Activated CD4-positive, alpha-beta T cell treated with anti-CD3 and anti-CD28 coated beads, Interleukin-2, amount 10 ng/mL, durations not matched to agents 7 days and 5 days (primary cell): ENCODE measurements at places on chromosomes 5 and 9. TPM values are rescaled to one million over a fixed set of nuclear protein-coding genes. Genes with fewer than 3 reads are reported as not detected.

GRCh38 chr5:16456103-16456832 lies 9.3 kb downstream of the ZNF622 start:
- no peaks in the 10 kb centered on the region for H3K27me3 ChIP-seq
- peaks cover 44% of the 10 kb centered on the region for H3K4me1 ChIP-seq
- DNase-seq, result peak; percentile 61
- peak overlapping the region; percentile 75 for H3K27ac ChIP-seq
- H3K4me3 ChIP-seq, result no peak overlapping the region

- no peaks in the 10 kb centered on the region for H3K4me1 ChIP-seq
- H3K4me3 ChIP-seq, result no peak overlapping the region
- no peak overlapping the region for H3K27ac ChIP-seq
- peaks cover 5% of the 10 kb centered on the region for H3K27me3 ChIP-seq
- H3K36me3 ChIP-seq, result no peaks in the 10 kb centered on the region
Observed at GRCh38 chr5:96177303-96177869, 215.7 kb upstream of the ELL2 start.

DNA sequence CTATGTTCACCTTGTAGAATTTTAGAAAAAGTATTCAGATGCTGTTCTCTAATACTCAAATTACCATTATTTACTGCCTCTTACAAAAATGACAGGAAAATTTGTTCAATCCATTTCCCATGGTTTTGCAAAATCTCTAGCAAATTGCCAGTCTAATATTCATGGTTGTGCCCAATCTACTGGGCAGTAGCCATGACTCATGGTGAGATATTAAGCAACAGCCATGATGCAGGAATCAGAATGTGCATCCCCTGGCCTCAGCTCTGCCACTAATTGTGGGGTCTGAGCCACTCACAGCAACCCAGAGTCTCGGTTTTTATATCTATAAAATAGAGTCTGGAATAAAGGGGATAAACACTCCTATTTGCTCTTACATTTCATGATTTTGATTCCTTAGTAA lies 353.6 kb downstream of the DEPDC1B start:
- DNase-seq, result no peak
- no peak overlapping the region for H3K4me3 ChIP-seq
- no peaks in the 10 kb centered on the region for H3K27me3 ChIP-seq
- no peak overlapping the region for H3K27ac ChIP-seq
- no peaks in the 10 kb centered on the region for H3K36me3 ChIP-seq
- no peaks in the 10 kb centered on the region for H3K4me1 ChIP-seq

GRCh38 chr9:134839455-134840125 lies 41.0 kb upstream of the FCN2 start:
- DNase-seq, result no peak
- H3K27me3 ChIP-seq, result no peaks in the 10 kb centered on the region
- no peak overlapping the region for H3K4me3 ChIP-seq
- no peaks in the 10 kb centered on the region for H3K4me1 ChIP-seq
- no peak overlapping the region for H3K27ac ChIP-seq
- H3K36me3 ChIP-seq, result no peaks in the 10 kb centered on the region

- H3K4me3 ChIP-seq, result no peak within 1 kb of the TSS
- peaks cover 9% of the 10 kb centered on the region for H3K4me1 ChIP-seq
- H3K36me3 ChIP-seq, result no peaks in the 10 kb centered on the region
- H3K27ac ChIP-seq, result no peak within 1 kb of the TSS
- H3K27me3 ChIP-seq, result peaks cover 55% of the 10 kb centered on the region
Observed at GRCh38 chr5:169300468-169301385, at the start of gene SLIT3. TSS of gene SLIT3 (minus strand) at chr5:169301139. CDS start at chr5:169300709, 430 bp downstream.

The PHF24 gene
- total RNA-seq, result not detected

The IPPK gene
- 9.6 TPM for total RNA-seq

The ZDHHC11B gene
- total RNA-seq, result 0.35 TPM

The ANKRD31 gene
- 0.17 TPM for total RNA-seq

The RNF44 gene
- 137 TPM for total RNA-seq
